Gastroesophageal sphincter (tissue), 4 donors: ENCODE measurements at places on chromosomes 13 and 19. TPM values are rescaled to one million over a fixed set of nuclear protein-coding genes. Genes with fewer than 3 reads are reported as not detected.

- no peak for ATAC-seq
Measured at GRCh38 chr19:17703824-17704463, 15.3 kb upstream of the MAP1S start.

DNA sequence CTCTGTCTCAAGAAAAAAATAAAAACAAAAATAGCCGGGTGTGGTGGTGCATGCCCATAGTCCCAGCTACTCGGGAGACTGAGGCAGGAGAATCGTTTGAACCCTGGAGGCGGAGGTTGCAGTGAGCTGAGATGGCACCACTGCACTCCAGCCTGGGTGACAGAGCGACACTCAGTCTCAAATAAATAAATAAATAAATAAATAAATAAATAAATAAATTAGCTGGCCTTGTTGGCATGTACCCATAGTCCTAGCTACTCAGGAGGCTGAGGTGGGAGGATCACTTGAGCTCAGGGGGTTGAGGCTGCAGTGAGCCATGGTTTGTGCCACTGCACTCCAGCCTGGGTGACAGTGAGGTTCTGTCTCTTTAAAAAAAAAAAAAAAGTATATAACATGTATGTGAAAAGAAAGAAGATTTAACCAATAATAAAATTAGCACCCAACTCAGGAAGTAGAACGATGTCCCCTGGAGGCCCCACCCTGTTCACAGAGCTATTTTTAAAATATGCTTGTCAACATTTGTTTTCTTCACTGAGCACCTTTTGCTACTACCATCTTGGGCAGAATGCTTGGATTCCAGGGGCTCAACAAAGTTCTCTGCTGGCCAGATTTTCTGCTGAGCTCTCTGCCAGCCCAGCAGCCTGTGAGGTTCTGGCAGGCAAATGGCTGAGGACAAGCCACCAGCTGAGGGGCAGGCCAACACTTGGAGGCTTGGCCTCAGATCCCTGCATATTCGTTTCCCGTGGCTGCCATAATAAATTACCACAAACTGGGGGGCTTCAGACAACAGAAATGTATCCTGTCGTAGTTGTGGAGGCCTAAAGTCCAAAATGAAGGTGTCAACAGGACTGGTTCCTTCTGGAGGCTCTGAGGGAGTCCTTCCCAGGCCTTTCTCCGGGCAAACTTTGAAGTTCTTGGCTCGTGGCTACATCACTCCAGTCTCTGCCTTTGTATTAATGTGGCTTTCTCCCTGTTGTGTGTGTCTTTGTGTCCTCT, 5.2 kb downstream of the SLC25A42 start:
- ATAC-seq, result no peak

DNA sequence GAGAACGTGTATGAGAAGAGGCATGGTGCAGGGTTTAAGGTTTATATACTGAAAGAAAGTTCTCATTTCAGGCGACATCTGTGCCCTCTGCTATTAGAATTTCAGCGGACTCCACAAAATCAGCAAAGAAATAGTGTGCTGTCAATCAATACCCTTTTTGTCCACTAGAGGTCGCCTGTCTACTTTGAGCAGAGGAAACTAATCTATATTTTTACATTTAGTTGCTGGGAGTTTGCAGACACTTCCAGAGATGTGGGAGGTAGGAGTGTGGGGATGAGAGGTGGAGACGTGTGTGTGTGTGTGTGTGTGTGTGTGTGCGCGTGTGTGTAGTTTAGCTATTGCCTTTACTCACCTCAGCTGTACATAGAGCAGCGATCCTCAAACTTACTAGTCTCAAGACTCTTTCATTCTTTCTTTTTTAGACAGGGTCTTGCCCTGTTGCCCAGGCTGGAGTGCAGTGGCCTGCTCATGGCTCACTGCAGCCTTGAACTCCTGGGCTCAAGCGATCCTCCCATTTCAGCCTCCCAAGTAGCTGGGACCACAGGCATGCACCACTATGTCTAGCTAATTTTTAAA, 9.7 kb downstream of the INAFM1 start:
- peak; percentile 26 for ATAC-seq

GRCh38 chr19:7924651-7925170, 1.2 kb downstream of the CTXN1 start:
- no peak for ATAC-seq

GRCh38 chr13:99150575-99151361, 49.9 kb upstream of the UBAC2 start:
- no peak for ATAC-seq

- ATAC-seq, result no peak
Measured at GRCh38 chr13:31521435-31521834, 217.9 kb upstream of the RXFP2 start.

DNA sequence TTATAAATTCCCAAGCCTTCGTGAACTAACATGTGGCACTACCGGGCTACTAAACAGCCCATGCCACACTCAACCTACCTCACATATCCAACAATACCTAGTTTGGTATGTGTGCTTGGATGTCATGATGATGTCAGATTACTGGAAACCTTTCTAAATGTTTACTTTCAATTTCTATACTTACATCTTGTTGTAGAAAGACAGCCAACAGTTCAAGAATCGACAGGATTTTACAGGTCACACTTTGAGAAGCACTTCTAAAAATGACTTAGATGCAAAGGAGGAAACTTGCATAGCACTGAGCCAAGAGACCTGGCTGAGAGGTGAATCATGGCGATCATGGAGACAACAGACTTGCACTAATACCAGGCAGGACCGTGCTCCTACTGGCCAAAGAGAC, 209.9 kb downstream of the COL4A1 start:
- no peak for ATAC-seq

DNA sequence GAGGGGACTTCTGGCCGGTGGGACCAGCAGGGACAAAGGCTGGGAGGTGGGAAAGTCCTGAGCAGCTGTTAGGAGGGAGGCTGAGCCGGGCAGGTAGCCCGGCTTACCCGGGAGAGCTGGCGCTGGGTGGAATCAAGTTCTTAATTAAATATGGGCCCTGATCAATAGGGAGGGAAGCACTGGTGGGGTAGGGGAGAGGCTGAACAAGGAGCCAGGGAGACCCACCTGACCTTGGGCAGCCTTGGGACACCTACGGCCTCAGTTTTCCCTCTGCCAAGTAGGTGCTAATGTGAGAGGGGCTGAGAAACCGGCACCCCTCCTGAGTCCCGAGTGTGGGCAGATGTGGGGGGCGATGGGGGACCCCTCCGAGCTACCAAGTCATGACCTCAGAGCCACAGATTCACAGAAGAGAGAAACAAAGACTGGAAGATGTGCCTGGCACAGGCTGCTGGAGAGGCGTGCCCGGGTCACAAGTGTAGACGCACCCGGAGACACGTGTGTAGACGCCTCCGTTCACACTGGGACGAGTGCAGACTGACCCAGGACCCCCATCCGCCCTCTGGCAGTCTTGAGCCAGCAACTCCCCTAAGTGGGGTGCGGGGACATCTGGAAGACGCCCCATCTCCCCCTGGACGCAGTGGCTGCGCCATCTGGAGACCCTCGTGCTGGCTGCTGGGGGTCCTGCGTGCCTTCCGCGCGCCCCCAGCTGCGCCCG, 8.4 kb downstream of the ONECUT3 start:
- ATAC-seq, result no peak

GRCh38 chr19:5693195-5694166, 3.4 kb downstream of the RPL36 start:
- no peak for ATAC-seq

- ATAC-seq, result no peak
Measured at GRCh38 chr13:44417876-44418275, 44.3 kb downstream of the SERP2 start.

- no peak for ATAC-seq
Measured at GRCh38 chr13:73428137-73428536, 369.3 kb downstream of the KLF5 start.

GRCh38 chr19:33428627-33429125, 55.2 kb downstream of the CEBPG start:
- ATAC-seq, result no peak

GRCh38 chr19:18310118-18310909, 12.6 kb downstream of the LSM4 start:
- ATAC-seq, result no peak

DNA sequence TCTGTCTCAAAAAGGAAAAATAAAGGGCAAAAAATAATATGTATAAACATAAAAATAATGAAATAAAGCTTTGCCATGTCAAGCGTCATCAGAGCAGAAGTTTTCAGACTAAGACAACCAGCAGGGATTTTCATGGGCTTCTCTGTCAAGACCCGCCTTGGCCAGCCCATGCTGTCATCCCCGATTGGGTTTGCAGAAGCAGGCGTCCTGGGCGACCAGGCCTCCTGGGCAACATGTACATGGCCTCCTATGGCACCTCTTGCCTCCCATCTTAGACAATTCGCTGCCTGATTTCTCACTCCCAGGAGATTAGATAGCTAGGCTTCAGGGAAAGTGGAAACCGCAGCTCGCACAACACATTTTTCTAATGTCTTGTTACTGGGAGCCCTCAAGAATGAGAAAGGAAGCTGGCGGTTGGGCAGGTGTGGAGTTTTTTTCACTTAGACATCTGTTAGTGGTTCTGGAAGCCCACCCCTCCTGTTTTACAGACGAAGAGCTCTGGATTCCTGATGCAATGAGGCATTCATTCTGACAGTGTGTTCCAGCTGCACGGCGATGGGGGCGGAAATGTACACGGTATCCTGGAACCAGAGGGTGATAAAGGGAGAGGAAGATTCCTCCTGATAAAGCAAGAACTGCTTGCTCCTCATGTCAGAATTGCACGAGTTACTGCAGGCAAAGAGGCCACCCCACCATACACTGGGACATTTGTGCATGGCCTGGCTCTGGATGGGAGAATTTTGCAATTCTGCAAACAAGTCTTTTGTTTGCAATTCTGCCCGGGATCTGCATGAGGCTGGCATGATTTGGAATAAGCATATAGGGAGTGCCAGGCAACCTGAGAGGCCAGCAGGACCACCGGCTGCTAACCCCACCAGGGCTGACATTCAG, 47.4 kb upstream of the KATNAL1 start:
- no peak for ATAC-seq

DNA sequence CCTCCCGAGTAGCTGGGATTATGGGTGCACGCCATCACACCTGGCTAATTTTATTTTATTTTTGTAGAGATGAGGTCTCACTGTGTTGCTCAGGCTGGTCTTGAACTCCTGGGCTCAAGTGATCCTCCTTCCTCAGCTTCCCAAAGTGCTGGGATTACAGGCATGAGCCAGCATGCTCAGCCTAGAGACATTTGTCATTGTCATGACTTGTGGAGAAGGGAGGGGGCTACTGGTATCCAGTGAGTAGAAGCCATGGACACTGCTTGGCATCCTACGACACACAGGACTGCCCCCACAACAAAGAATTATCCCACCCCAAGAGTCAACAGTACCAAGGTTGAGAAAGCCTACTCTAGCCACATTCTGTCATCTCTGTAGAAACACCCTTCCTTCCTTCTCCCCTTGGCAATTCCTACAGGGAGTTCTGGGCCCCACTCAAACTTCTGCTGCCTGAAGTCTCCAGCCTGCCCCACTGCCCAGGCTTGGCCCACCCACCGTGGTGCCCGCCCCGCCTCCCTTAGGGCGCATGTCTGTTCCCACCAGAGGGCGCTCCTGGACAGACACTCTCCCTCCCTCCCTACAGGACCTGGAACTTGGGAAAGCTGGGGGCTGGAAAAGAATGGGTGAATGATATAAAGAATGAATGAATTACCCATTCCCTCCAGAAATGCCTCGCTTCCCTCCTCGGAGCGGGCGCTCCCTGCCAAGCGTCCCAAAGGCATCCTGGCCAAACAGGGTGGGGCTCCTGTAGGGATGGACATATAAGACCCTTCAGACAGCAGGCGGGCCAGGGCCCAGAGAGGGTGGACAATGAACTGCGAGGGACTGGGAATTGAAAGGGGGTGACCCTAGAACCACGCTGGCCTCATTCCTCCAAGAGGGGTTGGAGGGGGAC, 5.5 kb upstream of the EMP3 start:
- no peak for ATAC-seq

- no peak for ATAC-seq
Measured at GRCh38 chr19:32498648-32499200, 82.3 kb upstream of the PDCD5 start.

DNA sequence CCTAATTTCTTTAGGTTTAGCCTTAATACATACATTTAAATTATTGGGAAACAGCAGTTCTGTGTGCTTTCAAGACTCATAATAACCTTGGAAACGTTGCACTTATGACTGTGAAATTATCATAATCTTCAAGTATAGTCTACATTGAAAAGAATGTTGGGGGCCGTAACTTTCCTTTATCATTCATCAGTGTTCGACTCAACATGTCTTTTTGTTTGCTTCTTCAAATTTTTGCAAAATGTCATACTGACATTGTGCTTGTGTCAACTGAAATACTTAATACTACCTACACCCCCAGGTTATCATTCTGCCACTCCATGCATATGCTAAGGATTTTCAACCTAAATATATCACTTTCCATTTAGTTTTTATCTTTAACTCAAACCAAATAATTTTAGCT, 1562.9 kb downstream of the OLFM4 start:
- no peak for ATAC-seq

GRCh38 chr13:51541809-51542258, 42.4 kb upstream of the WDFY2 start:
- ATAC-seq, result no peak

- ATAC-seq, result no peak
Measured at GRCh38 chr19:1481893-1482360, 2.9 kb upstream of the C19orf25 start.

GRCh38 chr19:11131471-11131870, 24.1 kb downstream of the SPC24 start:
- no peak for ATAC-seq

DNA sequence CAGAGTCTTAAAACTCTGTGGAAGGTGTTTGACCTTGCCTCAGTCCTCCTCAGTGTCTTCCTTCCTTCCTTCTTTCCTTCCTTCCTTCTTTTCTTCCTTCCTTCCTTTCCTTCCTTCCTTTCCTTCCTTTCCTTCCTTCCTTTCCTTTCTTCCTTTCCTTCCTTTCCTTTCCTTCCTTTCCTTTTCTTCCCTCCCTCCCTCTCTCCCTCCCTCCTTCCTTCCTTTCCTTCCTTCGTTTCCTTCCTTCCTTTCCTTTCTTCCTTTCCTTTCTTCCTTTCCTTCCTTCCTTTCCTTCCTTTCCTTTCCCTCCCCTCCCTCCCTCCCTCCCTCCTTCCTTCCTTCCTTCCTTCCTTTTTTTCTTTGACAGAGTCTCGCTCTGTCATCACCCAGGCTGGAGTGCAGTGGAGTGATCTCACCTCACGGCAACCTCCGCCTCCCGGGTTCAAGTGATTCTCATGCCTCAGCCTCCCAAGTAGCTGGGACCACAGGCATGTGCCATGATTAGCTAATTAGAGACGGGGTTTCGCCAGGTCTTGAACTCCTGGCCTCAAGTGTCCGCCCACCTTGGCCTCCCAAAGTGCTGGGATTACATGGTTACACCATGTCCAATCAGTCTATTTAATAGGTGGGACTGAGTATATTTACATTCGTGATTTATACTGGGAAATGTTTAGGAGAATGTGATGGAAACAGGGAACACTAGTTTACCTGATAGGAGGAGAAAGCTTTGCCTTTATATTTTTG, 16.3 kb downstream of the ZNF507 start:
- no peak for ATAC-seq

CGB1 gene
- total RNA-seq, result not detected

MAST1 gene
- not detected for total RNA-seq

GNA15 gene
- 1.2 TPM for total RNA-seq

TGFB1 gene
- 39.3 TPM for total RNA-seq

MUC16 gene
- 0.13 TPM for total RNA-seq

HMG20B gene
- total RNA-seq, result 106 TPM
